ENCODE measurements at places on chromosomes 6 and 20. TPM values are rescaled to one million over a fixed set of nuclear protein-coding genes. Genes with fewer than 3 reads are reported as not detected.

The SLC22A16 gene
- not detected for polyA plus RNA-seq

The PAK5 gene
- 0.02 TPM for polyA plus RNA-seq

DNA sequence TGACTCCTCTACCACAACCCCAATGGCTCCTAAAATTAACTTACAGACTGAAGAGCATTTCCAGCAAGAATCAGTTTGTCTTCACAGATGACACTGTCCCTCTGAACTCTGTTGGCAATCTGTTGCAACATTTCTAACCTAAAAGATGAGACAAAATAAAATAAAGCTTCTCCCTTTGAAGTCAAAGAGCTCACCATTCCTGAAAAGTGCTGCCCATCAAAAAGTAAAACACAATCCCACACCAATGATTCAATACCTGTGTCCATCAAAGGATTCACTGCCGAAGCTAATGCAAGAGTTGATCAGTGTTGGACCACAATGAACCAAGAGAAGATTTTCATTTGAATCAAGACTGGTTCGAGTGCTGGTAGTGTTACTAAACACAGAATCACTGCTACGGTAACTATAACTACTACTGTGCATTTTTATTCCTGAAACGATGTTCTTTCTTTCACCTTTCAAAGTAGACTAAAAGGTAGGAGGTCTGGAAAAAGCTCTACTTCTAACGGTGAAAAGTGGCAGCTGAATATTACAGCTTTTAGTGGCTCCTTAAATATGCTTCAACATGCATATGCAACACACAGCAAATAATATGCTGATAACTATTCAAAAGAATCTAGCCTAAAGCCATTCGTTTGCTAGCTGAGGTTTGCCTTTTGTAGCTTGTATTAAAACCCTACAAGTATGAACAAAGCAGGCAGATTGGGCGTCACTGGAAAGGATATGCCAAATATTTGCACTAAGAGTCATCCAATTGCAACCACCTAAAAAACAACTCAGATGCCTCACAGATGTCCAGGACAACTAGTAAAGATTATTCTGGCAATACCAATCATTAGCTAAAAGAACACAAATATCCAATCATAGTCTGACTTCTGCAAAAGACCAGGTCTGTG is at the start of gene DST:
Gene DST (minus strand): TSS at position 524 of the 896 bp plus-strand sequence.
- no peak for DNase-seq

GRCh38 chr6:34176261-34177031 is 30.6 kb upstream of the GRM4 start:
- DNase-seq: no peak

DNA sequence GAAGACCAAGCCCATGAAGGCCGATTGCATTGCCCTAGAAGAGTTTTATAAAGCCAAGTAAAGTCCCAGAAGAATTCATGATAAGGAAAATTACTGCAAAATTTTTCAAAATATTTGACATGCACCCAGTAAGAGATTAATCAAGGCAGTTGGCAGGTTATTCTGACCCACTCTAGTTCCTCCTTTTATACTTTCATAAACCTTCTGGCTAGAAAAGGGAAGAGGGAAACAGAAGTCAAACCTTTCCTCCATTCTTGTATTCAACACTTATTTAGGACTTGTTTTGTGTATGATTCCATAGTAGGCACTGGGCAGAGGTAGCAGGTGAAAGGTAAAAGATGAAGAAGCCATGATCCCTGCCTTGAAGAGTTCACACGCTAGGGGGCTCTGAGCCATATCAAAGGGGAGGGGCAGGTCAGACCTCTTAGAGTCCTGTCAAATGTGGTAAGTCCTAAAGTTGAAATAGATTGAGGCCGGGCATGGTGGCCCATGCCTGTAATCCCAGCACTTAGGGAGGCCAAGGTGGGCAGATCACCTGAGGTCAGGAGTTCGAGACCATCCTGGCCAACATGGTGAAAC is 85.4 kb downstream of the NDUFAF5 start:
- no peak for DNase-seq

Data from liver (tissue), 10 donors.